Nucleus accumbens (tissue), 56 donors: ENCODE measurements at places on chromosomes 16 and 17.

- DNase-seq, result no peak
Observed at GRCh38 chr17:66778531-66779236, 56.2 kb upstream of the CACNG5 start.

DNA sequence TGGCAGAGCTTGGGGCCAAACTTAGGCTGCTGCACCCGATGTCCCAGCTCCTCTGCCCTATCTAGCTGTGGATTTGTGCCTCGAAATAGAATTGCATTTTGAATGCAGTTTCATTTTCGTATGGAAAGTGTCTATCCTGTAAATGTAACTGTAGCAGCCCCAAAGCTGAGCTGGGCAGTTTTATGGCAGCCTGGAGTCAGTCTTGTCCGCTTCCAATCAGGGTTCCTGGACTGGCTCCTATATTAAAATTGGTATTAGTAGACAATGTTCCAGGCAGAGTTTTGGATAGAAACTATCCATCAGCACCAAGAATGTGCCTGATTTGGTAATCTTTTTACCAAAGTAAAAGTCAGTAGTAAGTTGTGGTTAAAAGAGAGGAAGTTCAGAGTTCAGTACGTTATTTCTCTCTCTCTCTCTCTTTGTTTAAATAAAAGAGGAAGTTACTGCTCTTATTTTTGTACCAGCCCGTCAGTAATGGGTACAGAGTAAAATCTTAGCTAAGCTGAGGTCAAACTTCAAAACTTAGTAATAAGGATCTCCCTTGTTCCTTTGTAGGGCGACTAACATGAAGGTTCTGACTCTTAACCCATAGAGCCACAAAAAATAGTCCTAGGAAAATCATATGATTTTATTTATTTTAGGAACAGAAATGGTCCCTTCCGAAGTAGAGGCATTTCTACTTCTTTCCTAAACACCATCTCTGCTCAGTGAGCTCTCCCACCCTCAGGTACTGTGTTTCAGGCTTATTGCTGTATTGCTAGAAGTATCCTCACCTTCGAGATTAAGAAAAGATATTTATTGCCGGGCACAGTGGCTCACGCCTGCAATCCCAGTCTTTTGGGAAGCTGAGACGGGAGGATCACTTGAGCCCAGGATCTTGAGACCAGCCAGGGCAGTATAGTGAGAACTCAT is 28.0 kb downstream of the PRKCB start:
- no peak for DNase-seq

DNA sequence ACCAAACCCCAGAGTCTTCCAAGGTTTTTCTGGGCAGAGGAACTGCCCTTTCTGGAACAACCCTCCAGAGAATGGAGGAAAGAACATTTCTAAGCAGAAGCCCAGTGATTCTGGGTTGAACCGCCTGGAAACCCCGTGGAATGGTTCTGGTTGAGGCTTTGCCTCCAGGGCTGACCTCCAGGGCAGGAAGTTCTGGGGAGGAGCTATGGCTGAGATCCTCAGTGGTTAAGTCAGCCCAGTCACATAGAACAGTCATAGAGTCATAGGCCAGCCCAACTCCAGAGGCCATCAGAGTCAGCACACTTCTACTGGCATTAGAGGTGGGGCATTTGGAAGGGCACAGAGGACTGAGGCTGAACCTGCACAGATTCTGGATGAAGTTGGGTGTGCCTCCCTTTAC is 65.9 kb downstream of the SPACA3 start:
- DNase-seq, result no peak

GRCh38 chr16:49597796-49598195 is 224.2 kb downstream of the C16orf78 start:
- no peak for DNase-seq

GRCh38 chr17:10177131-10177912 is 21.1 kb downstream of the GAS7 start:
- no peak for DNase-seq

DNA sequence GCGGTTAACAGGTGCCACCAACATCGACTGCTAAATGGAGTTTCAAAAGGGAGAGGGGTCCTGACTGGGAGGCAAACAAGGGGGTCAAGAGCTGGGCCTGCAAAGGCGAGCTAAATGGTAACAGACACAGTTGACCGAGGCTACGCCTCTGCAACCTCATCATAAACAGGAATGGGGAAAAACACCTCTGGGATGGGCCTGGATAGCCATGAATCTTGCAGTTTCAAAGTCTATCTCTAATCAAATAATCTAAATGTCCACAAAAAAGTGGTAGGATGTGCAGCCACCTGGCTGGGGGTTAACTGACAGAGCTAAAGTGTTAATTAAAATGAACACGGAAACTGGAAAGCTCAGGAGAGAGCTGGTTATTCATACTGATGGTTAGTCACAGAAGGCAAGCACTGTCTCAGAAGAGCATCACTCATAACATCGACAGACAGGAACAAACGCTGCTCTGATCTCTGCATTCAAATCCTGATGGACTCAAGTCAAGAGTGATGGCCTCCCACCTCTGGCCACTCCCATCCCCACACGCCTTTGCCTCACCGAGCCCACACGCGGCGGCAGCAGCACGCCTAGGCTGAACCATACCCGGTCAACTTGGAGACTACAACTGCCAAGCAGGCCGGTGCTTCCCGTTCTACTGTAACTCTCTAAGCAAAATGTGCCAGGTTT is 56.3 kb downstream of the CREBBP start:
- no peak for DNase-seq

DNA sequence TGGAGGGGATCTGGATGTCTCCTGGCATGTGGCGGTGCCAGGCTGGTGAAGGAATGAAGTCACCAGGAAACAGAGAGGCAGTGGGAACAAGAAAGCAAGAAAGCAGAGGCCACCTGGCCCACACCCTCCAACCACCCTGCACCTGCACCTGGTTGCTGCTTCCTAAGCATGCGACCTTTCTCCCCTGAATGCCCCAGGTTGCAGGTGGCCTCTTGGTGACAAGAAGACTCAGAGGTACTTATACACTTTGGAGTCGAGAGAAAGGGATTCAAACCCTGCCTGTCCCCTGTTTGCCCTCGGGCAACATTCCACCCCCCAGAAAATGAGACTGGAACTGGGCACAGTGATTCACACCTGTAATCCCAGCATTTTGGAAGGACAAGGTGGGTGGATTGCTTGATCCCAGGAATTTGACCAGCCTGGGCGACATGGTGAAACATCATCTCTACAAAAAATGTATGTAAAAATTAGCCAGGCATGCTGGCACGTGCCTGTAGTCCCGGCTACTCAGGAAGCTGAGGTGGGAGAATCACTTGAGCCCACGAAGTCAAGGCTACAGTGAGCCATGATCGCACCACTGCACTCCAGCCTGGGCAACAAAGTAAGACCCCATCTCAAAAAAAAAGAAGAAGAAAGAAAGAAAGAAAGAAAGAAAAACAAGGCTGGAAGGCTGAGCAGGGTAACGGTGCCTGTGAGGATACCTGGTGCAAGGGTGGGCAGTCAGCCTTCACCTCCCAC is 34.6 kb upstream of the TNRC6C start:
- DNase-seq, result no peak

- no peak for DNase-seq
Observed at GRCh38 chr17:43328650-43329049, 70.1 kb upstream of the ARL4D start.

GRCh38 chr16:75305364-75306098 is 54.1 kb upstream of the BCAR1 start:
- no peak for DNase-seq

- DNase-seq, result no peak
Observed at GRCh38 chr17:34598161-34598776, 18.9 kb downstream of the TMEM132E start.

- DNase-seq, result no peak
Observed at GRCh38 chr17:4786106-4786511, at the start of gene VMO1. VMO1 (minus strand) TSS chr17:4786364; CDS start chr17:4786352, 12 bp downstream.

DNA sequence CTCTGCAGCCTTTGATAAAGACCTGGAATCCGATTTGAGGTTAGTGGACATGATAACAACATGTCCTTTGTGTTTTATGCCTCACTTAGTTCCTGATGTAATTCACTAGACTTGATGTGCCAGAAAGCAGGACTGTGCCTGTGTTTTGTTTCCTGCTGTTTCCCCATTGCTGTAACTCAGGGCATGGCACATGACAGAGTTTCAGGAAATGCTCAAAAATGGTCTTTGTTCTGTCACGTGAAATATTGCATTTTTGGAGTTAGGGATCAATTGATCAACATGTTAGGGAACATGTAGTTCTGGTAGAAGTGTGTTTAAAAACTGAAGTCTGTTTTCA is 32.8 kb downstream of the DHX38 start:
- DNase-seq, result no peak

- no peak for DNase-seq
Observed at GRCh38 chr17:77227461-77228240, 86.9 kb downstream of the SEC14L1 start.

DNA sequence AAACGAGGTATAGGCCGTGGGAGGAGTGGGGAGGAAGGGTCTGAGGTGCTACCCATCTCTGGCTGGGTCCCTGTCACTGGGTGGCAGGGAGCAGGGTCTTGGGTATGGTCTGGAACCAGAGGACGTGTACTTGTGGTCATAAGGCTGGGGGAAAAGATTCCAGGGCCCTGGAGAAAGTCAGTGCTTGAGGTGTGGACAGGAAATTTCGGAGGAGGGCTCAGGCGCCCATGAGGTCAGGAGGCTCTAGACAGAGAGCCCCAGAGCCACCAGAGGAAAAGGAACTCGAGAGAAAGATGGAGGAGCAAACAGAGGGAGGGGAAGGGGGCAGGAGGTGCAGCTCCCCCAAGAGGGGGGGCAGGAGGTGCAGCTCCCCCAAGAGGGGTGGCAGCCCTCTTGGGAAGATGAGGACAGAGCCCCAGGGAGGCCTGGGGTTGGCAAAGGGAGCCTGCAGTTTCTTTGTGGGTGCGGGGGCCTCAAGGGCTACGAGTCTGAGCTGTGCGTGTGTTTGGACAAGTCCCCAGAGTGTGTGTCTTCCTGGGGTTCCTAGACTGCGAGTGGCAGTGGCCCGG is 683 bp upstream of the SLC7A6 start:
- no peak for DNase-seq

GRCh38 chr17:79123988-79124387 is 49.4 kb downstream of the ENGASE start:
- DNase-seq, result no peak

GRCh38 chr16:8646326-8647053 is 25.0 kb downstream of the METTL22 start:
- DNase-seq, result no peak

GRCh38 chr16:29154676-29155121 is 169.8 kb downstream of the LAT start:
- no peak for DNase-seq

DNA sequence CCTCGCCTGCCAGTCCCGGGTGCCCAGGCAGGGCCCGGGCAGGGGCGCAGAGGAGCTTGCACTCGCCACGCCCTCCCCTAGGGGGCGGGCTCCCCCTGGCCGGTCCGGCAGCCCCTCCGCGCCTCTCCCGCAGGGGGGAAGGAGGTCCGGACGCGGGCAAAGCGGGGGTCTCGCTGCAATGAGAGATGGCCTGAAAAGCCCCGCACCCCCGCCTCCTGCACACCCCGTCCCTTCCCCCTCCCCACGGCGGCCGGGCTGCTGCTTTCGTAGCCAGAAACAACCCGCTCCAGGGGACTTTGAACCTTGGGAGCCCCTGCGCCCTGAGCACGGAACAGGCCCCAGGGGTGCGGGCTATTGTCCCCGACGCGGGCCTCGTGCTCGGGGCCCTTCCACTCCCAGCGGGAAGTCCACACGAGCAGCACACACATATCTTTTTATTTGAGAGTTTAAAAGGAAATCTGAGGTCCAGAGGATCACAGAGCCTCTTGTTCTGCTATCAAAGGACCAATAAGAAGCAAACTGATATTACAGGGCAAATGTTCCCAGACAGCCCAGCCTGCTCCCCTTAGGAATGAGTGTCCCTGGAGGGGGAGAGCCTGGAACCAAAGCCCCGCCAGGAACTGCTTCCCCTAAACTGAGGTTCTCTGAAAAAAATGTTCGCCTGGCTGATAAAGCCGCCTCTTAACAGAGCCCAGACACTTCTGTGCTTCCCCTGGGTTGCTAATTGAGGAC is 5.8 kb upstream of the CBX4 start:
- no peak for DNase-seq

DNA sequence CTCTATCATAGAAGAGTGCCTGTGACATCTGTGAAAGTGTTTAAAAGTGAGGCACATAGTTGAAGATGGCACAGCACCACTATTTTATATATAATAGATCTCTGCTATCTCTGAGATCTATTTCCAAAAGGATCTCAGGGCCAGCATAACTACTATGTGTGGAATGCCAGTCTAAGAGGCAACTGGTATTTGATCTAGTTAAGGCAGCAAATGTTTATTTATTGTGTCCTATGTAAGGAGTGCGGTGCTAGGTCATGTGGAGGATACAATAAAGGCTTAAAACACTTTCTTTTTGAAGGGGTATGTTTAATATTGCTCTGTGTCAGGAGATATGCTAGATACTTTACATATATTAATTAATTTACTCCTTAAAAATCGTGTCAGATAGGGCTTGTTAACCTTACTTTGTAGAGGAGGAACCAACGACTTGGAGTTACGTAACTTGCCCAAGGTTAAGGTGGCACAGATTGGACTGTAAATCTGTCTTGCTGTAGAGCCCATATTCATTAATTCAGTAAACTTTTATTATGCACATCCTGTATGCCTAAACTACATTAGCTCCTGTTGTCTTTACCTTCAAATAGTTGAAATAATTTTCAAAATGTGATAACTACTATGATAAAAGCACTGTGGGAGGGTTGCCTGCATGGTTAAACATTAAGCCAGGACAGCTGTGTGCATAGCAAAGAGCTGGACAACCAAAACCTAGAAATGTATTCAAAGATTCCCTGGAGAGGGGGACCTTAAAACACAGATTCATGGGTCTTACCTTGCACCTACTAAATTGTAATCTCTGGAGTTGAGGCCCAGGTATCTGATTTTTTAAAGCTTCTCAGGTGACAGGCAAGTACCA is 83.3 kb downstream of the NLK start:
- no peak for DNase-seq

- no peak for DNase-seq
Observed at GRCh38 chr17:39231091-39231561, 5.4 kb upstream of the STAC2 start.

DNA sequence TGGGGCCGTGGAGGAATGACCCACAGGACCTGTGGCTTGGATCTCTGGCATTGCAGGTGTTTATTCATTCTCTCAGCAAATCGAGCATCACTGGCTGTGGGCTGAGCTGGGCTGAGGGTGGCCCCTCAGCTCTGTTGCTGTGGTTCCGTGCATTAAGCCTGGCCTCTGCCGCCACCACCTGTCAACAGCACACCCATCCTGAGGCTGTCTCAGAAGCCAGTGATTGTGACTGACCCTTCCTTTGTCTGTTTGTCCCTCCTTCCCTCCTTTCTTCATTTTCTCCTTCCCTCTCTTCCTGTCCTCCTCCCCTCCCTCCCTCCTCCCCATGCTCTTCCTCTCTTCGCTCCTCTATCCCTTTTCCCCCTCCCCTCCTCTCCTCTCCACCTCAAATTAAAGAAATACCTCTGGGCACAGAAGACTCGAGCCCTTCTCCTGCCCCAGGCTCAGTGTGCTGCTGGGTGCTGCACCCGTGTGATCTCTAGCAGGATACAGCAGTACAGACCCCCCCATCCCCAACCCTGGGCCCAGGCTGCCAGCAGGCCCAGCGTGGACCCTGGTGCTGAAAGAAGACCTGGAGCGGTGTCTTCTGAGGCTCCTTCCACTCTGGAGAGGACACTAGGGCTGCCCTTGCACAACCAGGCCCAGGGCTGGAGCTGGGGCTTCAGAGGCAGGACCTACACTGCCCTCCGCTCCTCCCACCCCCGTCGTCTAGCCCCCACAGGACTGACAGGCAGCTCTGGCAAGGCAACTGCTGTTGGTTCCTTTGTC is 75.9 kb downstream of the PLD6 start:
- no peak for DNase-seq
